Fibroblast of mammary gland (primary cell): ENCODE measurements at places on chromosomes 1 and 21.

GRCh38 chr1:228475812-228476211 lies 11.4 kb upstream of the RNF187 start:
- no peak for DNase-seq

- no peak for DNase-seq
Observed at GRCh38 chr1:221165839-221166500, 286.7 kb downstream of the HLX start.

- DNase-seq, result no peak
Observed at GRCh38 chr1:12472798-12473551, 145.0 kb downstream of the DHRS3 start.

DNA sequence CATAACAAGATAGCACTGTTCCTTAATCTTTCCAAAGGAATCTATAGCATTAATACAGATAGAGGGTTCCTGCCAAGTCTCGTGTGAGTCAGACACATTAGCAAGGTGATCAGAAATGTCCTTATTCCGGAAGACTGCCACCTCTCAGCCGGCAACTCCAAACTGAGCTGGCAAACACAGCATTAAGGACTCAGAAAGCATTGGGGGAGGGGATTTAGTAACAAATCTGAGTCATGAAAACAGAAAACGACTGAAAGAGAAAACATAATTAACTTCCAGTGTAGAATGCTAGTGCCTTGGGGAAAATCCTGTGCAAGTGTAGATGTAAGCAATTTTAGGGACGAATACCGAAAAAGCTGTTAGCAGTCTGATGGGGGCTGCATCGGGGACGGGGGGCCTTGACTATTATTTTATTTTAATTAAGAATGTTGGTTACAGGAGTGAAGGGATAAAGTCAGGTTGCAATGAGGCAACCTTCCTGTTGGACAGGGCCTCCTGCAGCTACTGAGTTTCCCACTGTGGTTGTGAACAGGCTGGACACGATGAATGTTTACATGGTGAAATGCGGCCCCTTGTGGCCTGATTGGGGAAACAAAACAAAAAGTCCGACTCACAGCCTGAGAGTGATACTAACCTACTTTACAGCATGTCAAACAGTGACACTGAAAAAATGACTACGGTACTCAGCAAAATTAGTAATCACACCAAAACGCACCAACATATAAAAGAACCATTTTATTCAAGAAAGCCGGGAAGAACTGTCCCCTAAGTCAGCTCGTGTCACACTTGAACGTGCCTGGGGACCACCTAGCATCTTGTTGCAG lies 20.7 kb downstream of the MIS18A start:
- peak; percentile 83 for DNase-seq

- no peak for DNase-seq
Observed at GRCh38 chr1:17296086-17296485, 11.9 kb upstream of the PADI4 start.

GRCh38 chr1:54126271-54126815 lies 26.5 kb downstream of the CDCP2 start:
- DNase-seq, result peak; percentile 56

DNA sequence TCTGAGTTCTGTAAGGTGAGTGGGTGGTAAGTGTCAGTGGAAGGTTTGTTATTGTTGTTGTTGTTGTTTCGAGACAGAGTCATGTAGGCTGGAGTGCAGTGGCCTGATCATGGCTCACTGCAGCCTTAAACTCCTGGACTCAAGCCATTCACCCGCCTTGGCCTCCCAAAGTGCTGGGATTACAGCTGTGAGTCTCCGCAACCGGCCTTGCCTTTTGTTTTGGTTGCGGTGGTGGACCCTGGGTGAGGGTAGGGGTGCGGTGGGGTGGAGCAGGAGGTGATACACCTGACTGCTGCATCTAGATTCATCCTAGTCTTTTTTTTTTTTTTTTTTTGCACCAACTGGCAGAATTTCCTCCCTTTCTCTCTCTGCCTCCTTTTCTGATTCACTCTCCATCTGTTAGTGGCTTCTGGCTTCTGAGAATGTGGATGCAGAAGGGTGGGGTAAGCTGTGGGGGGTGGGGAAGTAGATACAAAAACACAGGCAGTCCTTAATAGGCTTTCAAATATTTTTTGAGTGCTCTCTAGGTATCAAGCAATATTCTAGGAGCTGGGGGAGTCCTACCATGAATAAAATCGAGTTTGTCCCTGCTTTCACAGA lies 4.6 kb upstream of the GMEB1 start:
- no peak for DNase-seq

DNA sequence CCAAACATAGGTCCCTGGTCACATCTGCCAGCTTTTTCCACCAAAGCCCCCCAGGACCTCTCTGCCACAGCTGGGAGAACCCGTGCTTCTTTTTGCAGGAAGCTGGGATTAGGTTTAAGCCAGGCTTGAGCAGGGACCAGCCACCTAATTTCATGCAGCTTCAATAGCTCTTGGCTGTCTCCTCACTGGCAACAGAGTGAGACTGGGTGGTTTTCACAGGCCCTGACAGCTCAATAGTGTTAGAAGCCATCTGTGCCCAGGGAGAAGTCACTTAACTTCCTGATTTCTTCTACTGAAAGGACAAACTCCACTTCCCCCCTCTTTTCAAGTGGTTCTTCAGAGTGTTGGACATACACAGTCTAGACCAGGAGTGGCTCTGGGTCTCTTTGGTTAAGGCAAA lies 20.4 kb upstream of the SRSF4 start:
- no peak for DNase-seq

- peak; percentile 78 for DNase-seq
Observed at GRCh38 chr1:235295902-235296350, 32.1 kb downstream of the ARID4B start.

DNA sequence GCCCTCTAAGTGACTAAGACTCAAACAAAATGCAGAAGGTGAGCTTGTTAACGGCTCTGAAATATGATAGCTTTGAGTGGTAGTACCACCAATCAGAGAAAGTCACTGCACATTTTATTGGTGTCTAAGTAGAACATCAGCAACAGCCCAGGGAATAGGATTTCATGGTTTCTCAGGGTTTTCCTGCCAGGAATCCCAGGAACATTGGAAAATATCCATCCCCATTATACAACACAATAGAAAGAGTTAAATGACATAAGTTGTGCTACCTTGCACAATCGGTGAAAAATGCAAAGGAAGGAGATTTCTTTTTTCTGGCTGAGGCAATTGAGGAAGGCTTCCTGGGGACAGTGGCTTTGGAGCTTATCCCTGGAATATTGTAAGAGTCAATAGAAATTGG lies 283.1 kb downstream of the HLX start:
- DNase-seq, result peak; percentile 26

DNA sequence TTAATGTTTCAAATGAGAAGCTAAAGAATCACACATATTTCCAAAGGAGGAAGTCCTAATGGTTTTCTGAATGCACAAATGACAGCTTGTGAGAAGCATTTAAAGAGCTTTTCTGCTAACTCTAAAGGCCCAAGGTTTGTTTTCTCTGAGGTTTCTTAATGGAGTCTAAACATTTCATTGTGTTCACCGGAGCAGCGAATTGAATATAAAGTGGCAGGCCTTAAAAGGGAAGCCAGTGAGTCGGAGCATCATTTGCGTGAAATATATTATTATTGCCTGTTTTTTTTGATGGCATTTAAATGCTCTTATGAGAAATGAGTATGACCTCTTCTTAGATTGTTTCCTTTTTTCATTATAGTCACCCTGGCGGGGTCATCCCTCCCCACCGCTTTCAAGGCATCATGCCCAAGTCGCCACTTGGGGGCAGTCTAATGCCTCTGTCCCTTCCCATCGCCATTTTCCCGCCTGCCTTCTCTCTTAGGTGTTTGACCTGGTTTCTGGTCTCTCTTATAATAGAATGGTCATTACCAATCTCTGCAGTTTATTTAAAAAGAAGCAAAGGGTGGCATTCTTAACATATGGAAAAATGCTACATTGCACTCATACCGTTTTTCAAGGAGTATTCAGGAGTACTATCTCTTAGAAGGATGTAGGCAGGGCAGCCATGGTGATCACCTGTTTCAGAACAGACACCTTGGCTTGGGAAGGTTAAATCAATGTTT lies 25.3 kb upstream of the OVAAL start:
- peak; percentile 62 for DNase-seq

- no peak for DNase-seq
Observed at GRCh38 chr1:24424207-24424606, 8.6 kb downstream of the NIPAL3 start.

GRCh38 chr1:201707656-201708055 lies 121.3 kb upstream of the IPO9 start:
- DNase-seq, result no peak

DNA sequence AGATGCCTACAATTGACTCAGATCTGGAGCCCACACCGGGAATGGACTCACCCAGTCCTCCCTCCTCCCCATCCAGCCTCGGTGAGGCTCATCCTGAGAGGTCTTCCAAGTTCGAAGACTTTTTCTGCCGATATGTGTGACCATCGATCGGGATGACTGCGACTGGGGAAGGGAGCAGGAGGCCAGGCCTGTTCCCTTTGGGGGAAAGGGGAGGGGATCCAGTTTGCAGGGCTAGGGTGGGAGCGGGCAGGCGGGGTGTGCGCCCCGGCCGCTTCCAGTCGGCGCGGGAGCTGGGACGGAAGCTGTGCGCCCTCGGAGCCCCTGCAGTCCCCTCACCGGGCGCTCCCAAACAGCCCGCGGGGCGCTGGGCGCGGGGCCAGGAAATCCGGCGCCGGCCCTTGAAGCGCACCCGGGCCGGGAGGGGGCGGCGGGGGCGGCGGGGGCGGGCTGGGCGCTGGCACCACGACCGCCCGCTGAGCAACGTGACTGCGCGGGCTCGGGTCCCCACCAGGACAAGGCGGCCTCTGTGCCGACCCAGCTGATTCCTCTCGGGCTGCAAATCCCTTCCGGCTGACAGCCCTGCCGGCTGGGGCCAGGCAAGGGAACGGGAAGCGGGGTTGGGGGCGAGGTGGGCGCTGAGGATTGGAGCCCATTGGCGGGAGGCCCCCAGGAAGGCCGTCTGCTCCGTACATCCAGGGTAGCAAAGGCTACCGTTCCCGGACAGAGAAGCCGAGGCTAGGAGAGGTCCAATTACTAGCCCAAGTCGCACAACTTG lies 103.9 kb downstream of the EBNA1BP2 start:
- no peak for DNase-seq

DNA sequence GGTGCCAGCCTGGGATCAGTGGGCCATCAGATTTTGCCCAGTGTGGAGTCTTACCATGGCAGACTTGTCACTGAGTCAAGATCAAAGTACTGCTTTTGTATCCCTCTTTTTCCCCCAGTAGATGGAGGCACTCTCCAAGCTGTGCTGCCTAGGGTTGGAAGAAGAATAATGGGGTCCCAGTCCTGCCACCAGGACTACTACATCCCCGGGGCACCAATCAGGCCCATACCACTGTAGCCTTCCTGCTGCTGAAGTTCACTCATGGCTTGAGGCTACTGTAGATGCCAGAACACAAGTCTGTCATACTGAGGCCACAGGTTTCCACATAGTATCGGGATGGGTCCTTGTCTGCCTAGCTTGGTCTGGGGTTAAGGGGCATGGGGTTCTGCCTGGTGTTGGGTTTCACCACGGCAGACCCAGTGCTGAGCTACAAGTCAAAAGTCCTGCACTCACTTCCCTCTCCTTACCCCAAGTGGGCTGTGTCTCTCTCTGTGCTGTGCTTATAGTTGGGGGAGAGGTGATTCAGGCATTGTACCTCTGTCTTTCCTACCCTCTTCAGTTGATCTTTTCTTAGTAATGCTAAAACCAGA lies 53.4 kb downstream of the PKN2 start:
- DNase-seq, result no peak

- DNase-seq, result no peak
Observed at GRCh38 chr1:41097105-41097504, 75.6 kb upstream of the SLFNL1 start.

- no peak for DNase-seq
Observed at GRCh38 chr1:187257476-187257875, 428.7 kb downstream of the PLA2G4A start.

- no peak for DNase-seq
Observed at GRCh38 chr1:156565519-156565918, 6.8 kb downstream of the IQGAP3 start.

GRCh38 chr1:161198194-161198896 lies 509 bp downstream of the ADAMTS4 start:
- DNase-seq, result peak; percentile 48

DNA sequence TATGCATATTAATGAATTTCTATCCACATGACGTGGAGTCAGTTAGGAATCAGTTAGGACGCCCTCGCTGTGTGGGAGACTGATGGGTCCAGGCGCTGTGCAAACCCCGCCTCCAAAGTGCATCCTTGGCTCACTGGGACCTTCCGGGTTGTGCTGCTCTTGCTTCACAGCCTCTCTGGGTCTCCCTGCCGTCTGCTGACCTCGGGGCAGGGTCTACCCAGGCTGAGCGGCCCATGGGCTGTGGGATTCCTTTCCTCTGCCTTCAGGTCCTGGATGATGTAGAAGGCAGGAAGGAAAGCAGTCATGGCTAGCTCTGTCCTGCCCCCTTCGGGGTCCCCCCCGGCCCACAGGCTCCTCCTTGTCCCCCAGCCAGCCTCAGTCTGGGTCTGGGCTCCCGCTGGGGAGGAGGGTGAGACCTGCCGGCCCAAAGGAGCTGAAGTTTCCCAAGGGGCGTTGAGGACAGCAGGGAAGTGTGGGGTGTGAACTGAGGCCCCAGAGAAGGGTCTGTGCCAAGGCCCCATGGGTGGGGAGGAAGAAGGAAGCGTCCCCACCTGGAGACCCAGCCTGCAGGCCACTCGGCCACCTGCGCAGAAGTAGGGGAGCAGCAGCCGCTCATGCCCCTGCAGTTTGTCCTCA lies 24.6 kb upstream of the CDK11A start:
- peak; percentile 11 for DNase-seq

GRCh38 chr1:236904892-236905741 lies 99.1 kb downstream of the MT1HL1 start:
- peak; percentile 97 for DNase-seq

DNA sequence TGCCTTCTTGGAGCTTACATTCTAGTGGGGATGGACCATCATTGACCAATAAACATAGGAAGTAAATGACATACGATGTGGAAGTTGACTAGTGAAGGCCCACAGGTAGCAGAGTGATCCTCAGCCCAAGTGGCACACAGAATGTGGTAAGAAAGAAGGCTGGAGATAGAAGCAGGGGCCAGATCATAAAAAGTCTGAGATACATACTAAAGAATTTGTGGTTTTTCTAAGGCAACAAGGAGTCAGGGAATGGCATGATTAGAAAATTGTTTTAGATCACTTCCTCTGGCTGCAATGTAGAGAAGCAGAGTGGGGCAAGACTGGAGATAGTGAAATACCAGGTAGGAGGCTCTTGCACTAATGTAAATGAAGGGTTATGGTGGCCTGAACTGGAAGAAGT lies 154.0 kb downstream of the VPS13D start:
- no peak for DNase-seq

- no peak for DNase-seq
Observed at GRCh38 chr1:19960591-19960990, 18.8 kb downstream of the PLA2G2A start.
